ENCODE measurements at places on chromosomes 1 and 21. TPM values are rescaled to one million over a fixed set of nuclear protein-coding genes. Genes with fewer than 3 reads are reported as not detected.

The ITLN2 gene
- not detected for total RNA-seq

The OR2W3 gene
- not detected for total RNA-seq

The WNT2B gene
- 3.0 TPM for total RNA-seq

The FAM72C gene
- 0.44 TPM for total RNA-seq

The CDC14A gene
- total RNA-seq: 1.5 TPM

The PODN gene
- 7.6 TPM for total RNA-seq

The LY9 gene
- total RNA-seq: not detected

The DTL gene
- total RNA-seq: 11.4 TPM

The DMRTA2 gene
- 0.13 TPM for total RNA-seq

The LYPD8 gene
- total RNA-seq: not detected

The UTP25 gene
- total RNA-seq: 11.1 TPM

The MXRA8 gene
- 369 TPM for total RNA-seq

The SPATA1 gene
- total RNA-seq: 0.92 TPM

The OPRD1 gene
- total RNA-seq: under 0.01 TPM

The GJB5 gene
- total RNA-seq: not detected

The CTSK gene
- 139 TPM for total RNA-seq

The C8B gene
- total RNA-seq: not detected

The KCNQ4 gene
- under 0.01 TPM for total RNA-seq

The RNF186 gene
- not detected for total RNA-seq

The DCDC2B gene
- not detected for total RNA-seq

The NUDT17 gene
- 3.7 TPM for total RNA-seq

The AZIN2 gene
- total RNA-seq: 3.3 TPM

The FLG2 gene
- not detected for total RNA-seq

The LMX1A gene
- total RNA-seq: not detected

The APCS gene
- total RNA-seq: not detected

The SPRR3 gene
- not detected for total RNA-seq

The ZNF593OS gene
- 0.19 TPM for total RNA-seq

The LCE2A gene
- not detected for total RNA-seq

The PYHIN1 gene
- total RNA-seq: not detected

The RABGAP1L gene
- 34.6 TPM for total RNA-seq

The RGS16 gene
- total RNA-seq: 0.87 TPM

The ST7L gene
- total RNA-seq: 13.9 TPM

The TARDBP gene
- 102 TPM for total RNA-seq

The CLCNKB gene
- total RNA-seq: not detected

The CD1E gene
- total RNA-seq: not detected

The FMN2 gene
- total RNA-seq: 8.3 TPM

The NBPF6 gene
- not detected for total RNA-seq

The HRNR gene
- not detected for total RNA-seq

The NLRP3 gene
- total RNA-seq: 1.1 TPM

The SLC30A10 gene
- total RNA-seq: 0.44 TPM

The ZC3H12A gene
- total RNA-seq: 8.6 TPM

The PGLYRP3 gene
- total RNA-seq: not detected

The FAM151A gene
- total RNA-seq: not detected

The MAN1C1 gene
- 8.9 TPM for total RNA-seq

The GJA5 gene
- total RNA-seq: 1.5 TPM
